ENCODE measurements at places on chromosomes 12 and 14. TPM values are rescaled to one million over a fixed set of nuclear protein-coding genes. Genes with fewer than 3 reads are reported as not detected.

DNA sequence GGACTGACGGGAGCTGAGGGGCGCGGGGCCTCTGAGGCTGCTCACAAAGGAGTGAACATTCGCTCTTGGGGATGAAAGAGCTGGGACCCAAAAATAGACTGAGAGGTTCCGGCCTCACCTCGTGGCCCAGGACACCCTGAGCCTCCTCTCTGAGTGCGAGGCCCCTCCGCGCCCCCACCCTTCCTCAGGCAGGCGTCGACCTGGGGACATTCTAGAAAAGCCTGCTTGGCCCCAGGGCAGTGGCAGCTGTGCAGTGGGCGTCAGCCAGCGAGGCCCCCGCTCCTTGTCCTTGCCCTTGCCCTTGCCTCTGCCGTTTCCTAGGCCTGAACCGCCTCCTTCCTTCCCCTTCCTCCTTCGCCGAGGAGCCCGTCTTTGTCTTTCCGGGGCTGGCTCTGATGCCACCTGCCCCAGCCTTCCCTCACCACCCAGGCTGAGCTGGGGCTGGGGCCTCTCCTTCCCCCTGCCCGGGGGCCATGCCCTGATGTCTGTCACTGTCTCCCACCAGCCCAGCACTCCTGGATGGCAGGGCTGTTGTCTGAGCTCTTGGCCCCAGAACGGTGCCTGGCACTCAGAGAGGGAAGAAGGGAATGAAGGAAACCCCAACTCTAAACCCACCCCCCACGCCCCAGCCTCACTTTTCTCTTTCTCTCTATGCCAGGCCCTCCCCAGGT, 208.2 kb upstream of the RTL1 start:
- DNase-seq: no peak

GRCh38 chr14:77071938-77072388, 26.1 kb upstream of the CIPC start:
- DNase-seq: no peak

GRCh38 chr12:130715150-130715997, 725 bp downstream of the RIMBP2 start:
- DNase-seq: no peak

CACNA2D4 gene
- total RNA-seq: not detected

Data from frontal cortex (tissue), 4 donors.